Astrocyte (in vitro differentiated cells and primary cell): ENCODE measurements at places on chromosomes 6 and 20.
A peak's percentile ranks its signal among the peaks of the same experiment; 100 is the strongest.

DNA sequence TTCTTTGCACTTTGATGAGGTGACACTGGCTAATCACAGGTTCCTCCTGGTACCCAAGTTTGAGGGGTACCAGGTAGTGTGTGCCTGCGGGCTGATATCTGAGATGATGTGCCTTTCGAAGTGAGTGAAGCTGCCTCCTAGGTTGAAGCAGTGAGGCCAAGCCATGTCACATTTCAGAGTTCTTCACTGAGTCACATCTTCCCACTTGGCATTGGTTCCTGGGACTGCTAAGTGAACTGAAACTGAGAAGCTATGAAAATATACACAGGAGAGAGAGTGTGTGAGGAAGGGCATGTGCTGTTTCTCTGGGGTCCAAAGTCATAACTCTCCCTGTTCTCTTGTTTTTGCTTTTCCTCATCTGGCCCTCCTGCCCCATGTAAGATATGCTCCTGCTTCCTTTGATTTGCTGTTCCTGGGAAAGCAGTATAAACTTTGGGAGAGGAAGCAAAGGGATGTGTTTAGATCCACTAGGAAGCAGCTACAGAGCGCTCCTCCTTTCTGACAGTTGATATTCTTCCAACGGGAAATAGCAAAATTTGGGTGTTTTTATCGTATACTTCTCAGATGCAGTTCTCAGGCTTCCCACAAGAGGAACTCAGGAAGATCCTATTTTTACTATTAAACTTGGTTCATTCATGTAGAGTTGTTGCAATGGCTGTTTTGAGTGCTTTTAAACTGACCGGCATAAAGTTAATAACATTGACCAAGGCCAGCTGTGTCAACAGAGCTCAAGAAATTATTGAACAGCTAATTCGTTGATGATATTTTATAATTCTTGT lies 153.7 kb downstream of the MOXD1 start:
- no peaks in the 10 kb centered on the region for H3K27me3 ChIP-seq
- H3K27ac ChIP-seq: no peak overlapping the region
- no peak overlapping the region for H3K4me3 ChIP-seq

- H3K27me3 ChIP-seq: peaks cover 92% of the 10 kb centered on the region
- DNase-seq: no peak
- H3K27ac ChIP-seq: no peak overlapping the region
- peak overlapping the region; percentile 5 for H3K4me3 ChIP-seq
These were observed 8.0 kb downstream of the PRDM13 start for GRCh38 chr6:99614430-99615186.

DNA sequence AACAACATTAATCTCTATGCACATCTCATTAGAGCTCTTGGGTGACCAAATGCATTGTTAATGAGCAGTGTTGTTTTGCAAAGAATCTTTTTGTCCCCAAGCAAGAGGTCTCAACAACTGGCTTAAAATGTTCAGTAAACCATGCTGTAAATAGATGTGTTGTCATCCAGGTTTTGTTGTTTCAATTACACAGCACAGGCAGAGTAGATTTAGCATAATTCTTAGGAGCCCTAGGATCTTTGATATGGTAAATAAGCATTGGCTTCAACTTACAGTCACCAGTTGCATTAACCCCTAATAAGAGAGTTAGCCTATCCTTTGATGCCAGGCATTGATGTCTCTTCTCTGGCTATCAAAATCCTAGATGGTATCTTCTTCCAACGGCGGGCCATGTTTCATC lies 23.3 kb downstream of the NUP153 start:
- no peaks in the 10 kb centered on the region for H3K27me3 ChIP-seq
- peaks cover 14% of the 10 kb centered on the region for H3K36me3 ChIP-seq
- DNase-seq: no peak
- H3K27ac ChIP-seq: no peak overlapping the region
- H3K4me3 ChIP-seq: no peak overlapping the region

- H3K27ac ChIP-seq: no peak overlapping the region
- DNase-seq: peak; percentile 81
- no peaks in the 10 kb centered on the region for H3K36me3 ChIP-seq
- H3K4me1 ChIP-seq: no peaks in the 10 kb centered on the region
- no peaks in the 10 kb centered on the region for H3K27me3 ChIP-seq
These were observed 20.7 kb downstream of the TENT5A start for GRCh38 chr6:81731814-81732213.

- DNase-seq: peak; percentile 67
- peak overlapping the region; percentile 66 for H3K27ac ChIP-seq
- H3K36me3 ChIP-seq: no peaks in the 10 kb centered on the region
- H3K4me3 ChIP-seq: no peak overlapping the region
- H3K4me1 ChIP-seq: peaks cover 15% of the 10 kb centered on the region
These were observed 33.4 kb upstream of the ZMYND8 start for GRCh38 chr20:47389867-47390347.

DNA sequence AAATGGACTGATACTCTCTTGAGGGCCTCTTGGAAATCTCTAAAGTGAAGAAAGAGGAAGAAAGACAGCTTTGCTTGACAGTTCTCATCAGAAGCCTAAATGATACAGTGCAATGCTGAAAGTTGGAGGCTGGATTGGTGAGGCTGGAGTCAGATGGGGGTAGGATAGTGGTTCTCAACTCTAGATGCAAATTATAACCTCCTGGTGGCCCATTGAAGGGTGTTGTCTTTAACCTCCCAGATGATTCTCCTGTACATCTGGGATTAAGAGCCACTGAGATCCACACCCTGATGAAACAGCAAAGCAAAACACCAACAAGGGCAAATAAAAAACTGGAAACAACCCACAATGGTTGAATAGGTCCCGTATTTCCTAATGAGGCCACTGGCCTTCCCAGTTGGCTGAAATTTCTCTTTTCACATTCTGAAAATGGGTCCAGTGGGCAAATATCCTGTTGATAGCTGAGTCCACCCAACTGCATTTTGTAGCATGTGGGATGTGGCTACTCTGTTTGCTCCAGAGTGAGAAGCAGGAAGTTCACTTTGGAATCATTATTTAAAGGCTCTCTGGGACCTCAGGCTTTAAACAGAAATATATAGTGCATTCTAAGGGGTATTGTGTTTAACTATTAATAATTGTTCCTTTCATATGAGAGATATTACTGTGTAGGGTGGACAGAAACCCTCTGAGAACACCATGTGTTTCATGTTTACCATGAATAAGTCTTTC lies 208.1 kb downstream of the SOX4 start:
- H3K27me3 ChIP-seq: no peaks in the 10 kb centered on the region
- no peaks in the 10 kb centered on the region for H3K36me3 ChIP-seq
- H3K4me3 ChIP-seq: no peak overlapping the region
- H3K4me1 ChIP-seq: peaks cover 24% of the 10 kb centered on the region

GRCh38 chr20:41334443-41335421 lies 5.9 kb upstream of the LPIN3 start:
- H3K27ac ChIP-seq: no peak overlapping the region
- H3K4me1 ChIP-seq: peaks cover 10% of the 10 kb centered on the region
- H3K27me3 ChIP-seq: no peaks in the 10 kb centered on the region
- no peak for DNase-seq

DNA sequence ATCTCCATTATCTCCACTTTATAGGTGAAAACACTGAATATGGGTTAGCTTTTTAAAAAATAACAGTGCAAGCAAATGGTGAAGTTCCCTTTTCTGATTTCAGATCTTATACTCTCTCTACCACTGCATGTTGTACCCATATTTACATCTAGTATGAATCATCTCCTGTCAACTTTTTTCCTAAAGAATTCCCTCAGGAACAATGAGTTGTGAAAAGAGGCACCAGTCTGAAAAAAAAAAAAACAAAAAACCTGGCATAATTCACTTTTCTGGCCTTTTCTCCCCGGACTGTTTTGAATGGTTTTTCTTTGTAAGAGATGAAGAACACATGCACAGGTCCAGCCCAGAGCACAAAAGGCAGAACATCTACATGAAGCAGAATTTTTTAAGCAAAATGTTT lies 596.0 kb downstream of the COL12A1 start:
- H3K27ac ChIP-seq: no peak overlapping the region
- peaks cover 27% of the 10 kb centered on the region for H3K4me1 ChIP-seq
- DNase-seq: no peak
- H3K27me3 ChIP-seq: no peaks in the 10 kb centered on the region

DNA sequence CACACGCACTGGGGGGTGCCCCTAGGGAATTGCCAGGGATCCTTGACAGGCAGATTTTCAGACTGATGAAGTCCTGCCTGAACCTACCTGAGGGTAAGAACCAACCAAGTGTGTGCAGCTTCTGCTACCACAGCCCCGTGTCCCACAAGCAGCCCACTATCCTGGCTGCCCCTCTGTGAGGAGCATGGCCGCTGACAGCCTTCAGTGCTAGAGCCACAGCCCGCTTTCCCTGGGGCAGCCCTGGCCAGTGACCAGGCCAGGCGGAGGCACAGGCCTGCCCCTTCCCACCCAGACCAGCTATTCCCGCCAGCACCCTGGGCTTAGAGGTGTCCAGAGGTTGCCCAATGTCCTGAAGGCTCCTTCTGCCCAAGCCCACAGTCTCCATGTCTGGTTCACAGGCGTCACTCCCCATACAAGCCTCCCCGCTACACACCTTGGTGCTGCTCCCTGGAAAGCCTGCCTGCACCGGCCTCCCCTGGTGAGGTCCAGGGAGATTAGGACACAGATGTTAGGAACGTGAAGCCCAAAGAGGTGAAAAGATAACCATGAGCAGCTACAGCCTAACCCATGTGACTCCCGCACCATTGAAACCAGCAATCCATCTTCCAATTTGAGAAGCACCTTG lies 207.0 kb downstream of the SYNDIG1 start:
- H3K27ac ChIP-seq: no peak overlapping the region
- DNase-seq: no peak
- no peak overlapping the region for H3K4me3 ChIP-seq
- no peaks in the 10 kb centered on the region for H3K27me3 ChIP-seq
- H3K4me1 ChIP-seq: peaks cover 23% of the 10 kb centered on the region
- no peaks in the 10 kb centered on the region for H3K36me3 ChIP-seq

- no peak for DNase-seq
- H3K4me1 ChIP-seq: no peaks in the 10 kb centered on the region
- peaks cover 7% of the 10 kb centered on the region for H3K27me3 ChIP-seq
- H3K36me3 ChIP-seq: no peaks in the 10 kb centered on the region
- no peak overlapping the region for H3K27ac ChIP-seq
These were observed 50.5 kb downstream of the BFSP1 start for GRCh38 chr20:17480696-17481095.

- DNase-seq: no peak
- no peaks in the 10 kb centered on the region for H3K36me3 ChIP-seq
- no peak overlapping the region for H3K4me3 ChIP-seq
- H3K27me3 ChIP-seq: no peaks in the 10 kb centered on the region
- peaks cover 2% of the 10 kb centered on the region for H3K4me1 ChIP-seq
- no peak overlapping the region for H3K27ac ChIP-seq
These were observed 35.6 kb downstream of the CTNNBL1 start for GRCh38 chr20:37729452-37729851.
